ENCODE measurements at places on chromosomes 3 and 15.

- DNase-seq, result no peak
These were observed 29.6 kb upstream of the CP start for GRCh38 chr3:149251186-149251585.

DNA sequence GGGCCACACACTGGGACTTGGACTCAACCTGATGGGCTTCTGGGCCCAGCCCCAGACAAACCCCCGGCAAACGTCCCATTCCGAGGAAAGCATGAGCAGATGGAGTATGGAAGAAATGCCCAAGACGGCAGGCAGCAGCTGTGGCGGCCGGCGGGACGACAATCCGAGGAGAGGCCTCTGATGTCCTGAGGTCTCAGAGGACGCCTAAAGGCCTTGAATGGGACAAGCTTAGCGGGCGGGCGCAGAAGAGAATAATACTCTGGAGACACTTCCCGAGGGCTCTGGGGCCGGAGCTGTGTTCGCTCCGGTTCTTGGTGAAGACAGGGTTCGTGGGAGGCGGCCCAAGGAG is 482 bp upstream of the OGG1 start:
- DNase-seq, result no peak

GRCh38 chr3:119885746-119886530 is 104.0 kb downstream of the NR1I2 start:
- DNase-seq, result no peak

DNA sequence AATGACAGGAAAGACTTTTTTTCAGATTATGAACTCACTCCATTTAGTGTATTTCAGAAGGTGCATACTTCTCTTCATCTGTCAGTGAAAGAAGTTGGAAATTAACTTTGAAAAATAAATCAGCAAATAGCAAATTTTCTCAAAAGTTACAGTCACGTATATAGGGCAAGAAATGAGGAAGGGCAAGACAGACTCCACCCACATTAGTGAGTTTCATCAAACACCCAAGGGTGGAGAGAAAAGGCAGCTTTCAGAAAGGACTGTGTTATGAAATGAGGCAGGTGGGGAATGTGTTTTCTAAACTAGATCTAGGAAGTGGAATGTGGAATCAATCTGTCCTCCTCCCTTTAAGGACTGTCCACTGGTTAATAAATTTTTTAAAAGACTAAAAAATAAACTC is 2.9 kb downstream of the SLC22A13 start:
- DNase-seq, result no peak

- no peak for DNase-seq
These were observed 11.8 kb downstream of the SSR3 start for GRCh38 chr3:156543043-156543555.

GRCh38 chr15:64333986-64334929 is 21.7 kb downstream of the CSNK1G1 start:
- no peak for DNase-seq

DNA sequence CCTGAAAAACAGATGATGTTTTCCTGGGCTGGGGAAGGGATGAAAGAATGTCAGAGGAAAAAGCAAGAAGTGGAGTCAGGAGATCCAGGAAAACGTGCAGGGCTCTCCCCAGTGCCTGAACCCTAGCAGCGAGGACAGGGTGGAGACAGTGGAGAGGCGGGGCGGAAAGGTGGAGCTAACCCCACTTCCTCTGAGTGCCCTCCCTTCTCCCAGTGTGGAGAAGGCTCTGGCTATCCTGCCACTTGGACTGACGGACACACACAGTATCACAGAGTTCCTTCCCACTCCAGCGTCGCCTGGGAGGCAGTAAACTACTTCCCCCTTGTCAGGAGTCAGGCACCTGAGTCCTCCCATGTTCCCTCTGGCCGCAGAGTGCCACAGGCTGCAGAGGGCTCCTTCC is 125.3 kb upstream of the CHRNA7 start:
- no peak for DNase-seq

- DNase-seq, result no peak
These were observed 509.1 kb downstream of the MCTP2 start for GRCh38 chr15:94740469-94740868.

GRCh38 chr3:12574661-12575060 is 17.8 kb downstream of the MKRN2 start:
- DNase-seq, result no peak

DNA sequence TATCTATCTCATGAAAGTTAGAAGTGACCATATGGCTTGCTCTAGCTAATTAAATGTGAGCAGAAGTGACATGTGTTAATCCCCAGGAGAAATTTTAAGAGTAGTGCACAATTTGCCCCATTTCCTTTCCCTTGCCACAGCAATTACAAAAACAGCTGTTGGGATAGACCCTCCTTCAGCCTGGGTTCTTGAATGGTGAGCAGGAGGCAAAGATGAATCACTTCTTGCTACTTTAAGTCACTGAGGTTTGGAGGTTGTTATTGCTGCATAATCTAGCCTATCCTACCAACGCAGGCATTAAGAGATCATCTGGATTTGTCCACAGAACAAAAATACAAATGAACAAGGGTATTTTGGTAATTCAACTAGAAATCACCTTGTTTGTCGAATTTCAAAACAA is 51.7 kb upstream of the CAPN7 start:
- no peak for DNase-seq

DNA sequence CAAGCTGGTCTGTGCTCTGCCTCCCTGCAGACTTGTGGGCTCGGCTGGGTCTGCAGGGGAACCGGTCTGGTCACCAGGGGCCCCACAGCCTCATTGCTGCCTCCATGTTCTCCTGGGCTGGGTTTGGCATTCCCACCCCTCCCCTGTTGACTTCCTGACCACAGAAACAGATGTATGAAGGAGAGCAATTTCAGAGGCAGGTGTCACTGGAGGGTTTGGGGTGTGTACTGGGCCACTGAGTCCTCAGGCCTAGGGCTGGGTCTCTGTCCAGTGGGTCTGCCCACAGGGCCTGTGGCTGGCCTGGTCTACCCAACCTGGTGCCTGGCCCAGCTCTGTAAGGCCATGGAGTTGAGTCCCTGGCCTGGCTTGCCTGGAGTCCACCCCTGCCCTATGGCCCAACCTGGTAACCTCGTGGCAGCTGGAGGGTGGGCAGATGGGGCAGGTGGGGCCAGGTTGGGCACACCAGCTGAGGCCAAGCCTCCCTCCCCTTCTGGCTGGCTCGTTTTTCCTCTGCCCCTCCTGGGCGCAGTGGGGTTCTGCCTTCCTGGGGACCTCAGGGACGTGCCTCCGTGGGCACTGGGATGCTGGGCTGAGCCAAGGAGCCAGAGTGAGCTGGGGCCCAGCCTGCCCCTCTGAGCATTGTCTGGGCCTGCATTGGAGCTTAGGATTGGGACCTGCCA is 20.8 kb downstream of the PLXNA1 start:
- DNase-seq, result no peak

DNA sequence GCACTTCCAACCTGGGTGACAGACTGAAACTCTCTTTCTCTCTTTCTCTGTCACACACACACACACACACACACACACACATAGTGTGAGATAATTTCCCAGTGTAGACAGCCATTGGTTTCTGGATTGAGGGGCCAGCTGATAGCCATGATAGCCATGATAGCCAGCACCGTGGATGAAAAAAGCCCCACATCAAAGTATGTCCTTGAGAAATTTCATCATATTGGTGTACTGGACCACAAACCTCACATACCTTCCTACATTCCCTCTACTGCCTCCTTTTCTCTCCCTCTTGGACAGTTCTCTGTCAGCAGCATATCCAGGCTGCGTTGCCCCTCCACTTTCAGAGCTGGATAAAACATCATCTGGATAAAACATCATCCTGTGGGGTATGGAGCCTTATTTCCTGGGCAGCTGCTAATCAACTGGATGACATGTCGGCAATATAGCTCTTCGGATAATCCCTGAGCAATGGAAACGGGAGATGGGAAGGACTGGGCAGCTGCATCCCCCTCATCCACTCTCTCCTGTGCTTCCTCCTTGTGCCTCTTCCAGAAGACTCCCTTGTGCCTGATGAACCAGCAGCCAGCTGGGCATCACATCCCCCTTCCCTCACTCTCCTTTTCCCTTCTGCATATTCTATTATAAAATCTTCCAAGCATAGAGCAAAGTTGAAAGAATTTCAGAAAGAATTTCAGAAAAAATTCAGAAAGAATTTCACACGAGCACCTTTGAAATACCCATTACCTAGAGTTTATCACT is 39.3 kb downstream of the GRK7 start:
- DNase-seq, result no peak

DNA sequence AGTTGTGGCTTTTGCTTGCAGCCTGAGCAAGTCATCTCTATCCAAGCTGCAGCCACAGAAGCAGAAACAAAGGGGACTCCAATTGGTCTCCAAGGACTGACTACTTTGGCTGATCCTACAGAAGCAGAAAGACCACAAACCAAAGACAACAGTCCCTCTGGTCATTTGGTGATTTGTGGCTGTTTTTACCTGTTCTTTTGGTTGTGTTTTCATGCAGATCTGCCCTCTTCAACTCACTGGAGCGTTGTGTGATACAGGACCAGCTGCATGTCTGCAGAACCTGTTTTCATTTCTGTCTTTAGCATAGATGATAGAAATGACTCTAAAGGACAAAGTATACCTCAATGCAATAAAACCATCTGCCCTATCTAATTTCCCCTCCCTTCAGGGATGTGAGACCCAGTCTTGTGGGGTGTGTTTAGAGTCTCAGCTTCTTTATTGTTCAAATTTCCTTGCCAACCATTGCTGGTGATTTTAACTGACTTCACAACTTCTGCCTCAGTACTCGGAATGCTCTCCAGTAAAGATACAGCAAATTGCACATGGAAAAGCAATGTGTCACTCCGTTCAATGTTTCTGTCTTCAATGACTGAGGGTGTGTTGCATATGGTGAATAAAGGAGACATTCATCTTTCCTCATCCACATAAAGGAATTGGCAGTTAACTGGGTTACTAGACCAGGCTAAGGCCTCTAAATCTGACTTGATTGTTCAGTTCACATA is 48.9 kb upstream of the SLC7A14 start:
- DNase-seq, result no peak

- no peak for DNase-seq
These were observed 43.2 kb upstream of the ADCY5 start for GRCh38 chr3:123491966-123492587.

- no peak for DNase-seq
These were observed 135.3 kb downstream of the FNDC3B start for GRCh38 chr3:172174513-172175253.

- DNase-seq, result no peak
These were observed 155.6 kb downstream of the SEMA6D start for GRCh38 chr15:47872869-47873432.

DNA sequence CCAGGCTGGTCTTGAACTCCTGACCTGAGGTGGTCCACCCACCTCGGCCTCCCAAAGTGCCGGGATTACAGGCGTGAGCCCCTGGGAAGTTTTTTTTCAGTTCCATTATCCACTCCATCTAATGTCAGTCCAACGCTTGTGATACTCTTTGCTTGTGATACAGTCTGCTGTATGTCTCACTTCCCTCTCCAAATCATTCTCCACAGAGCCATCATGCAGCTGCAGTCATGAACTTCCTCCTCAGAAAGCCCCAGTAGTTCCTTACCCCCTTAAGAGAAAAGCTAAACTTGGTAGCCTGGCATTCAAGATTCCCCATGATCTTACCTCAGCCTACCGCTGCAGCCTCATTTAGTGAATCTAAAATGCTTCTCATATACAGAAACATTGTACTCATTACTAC is 2.3 kb downstream of the ARPC4 start:
- no peak for DNase-seq

- DNase-seq, result no peak
These were observed 23.0 kb downstream of the IGF1R start for GRCh38 chr15:98671060-98672008.

- DNase-seq, result no peak
These were observed 67.2 kb upstream of the SIAH2 start for GRCh38 chr3:150830094-150830681.

DNA sequence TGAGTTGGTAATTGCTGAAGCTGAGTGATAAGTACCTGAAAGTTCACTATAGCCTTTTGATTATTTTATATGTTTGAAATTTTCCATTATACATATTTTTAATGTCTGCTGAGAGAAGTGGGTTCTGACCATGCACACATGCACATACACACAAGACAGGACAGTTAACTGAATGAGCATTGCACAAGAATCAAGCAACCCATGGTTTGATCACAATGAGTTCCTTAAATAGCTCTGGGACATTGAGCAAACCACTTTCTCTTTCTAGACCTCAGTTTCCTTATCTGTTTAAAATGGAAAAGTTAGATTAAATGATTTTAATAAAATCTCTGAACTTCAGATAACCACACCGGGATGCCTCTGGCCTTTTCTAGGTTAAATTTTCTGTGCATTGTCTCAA is 26.7 kb downstream of the SNTN start:
- DNase-seq, result no peak

Measured in posterior cingulate gyrus (tissue), 11 donors.